ENCODE measurements at places on chromosomes 1 and 21. TPM values are rescaled to one million over a fixed set of nuclear protein-coding genes. Genes with fewer than 3 reads are reported as not detected.

The CADM3 gene
- 1.0 TPM for total RNA-seq

The PIK3CD gene
- 18.8 TPM for total RNA-seq

The MCOLN3 gene
- 3.0 TPM for total RNA-seq

The SERPINC1 gene
- total RNA-seq: not detected

The CFAP74 gene
- total RNA-seq: not detected

The GJC2 gene
- total RNA-seq: 0.63 TPM

The TIAM1 gene
- 18.1 TPM for total RNA-seq

The AMY1B gene
- total RNA-seq: not detected

The FBLIM1 gene
- total RNA-seq: 10.3 TPM

The DDR2 gene
- 55.3 TPM for total RNA-seq

The PAQR7 gene
- total RNA-seq: 8.5 TPM

The OR6K3 gene
- not detected for total RNA-seq

The GPA33 gene
- total RNA-seq: not detected

The MIER1 gene
- total RNA-seq: 34.2 TPM

The TRAF3IP3 gene
- not detected for total RNA-seq

The GJB5 gene
- not detected for total RNA-seq

The CBS gene
- 4.4 TPM for total RNA-seq

The C1orf74 gene
- total RNA-seq: 3.1 TPM

The KPNA6 gene
- total RNA-seq: 50.8 TPM

The C4BPA gene
- not detected for total RNA-seq

The CSF3R gene
- total RNA-seq: not detected

The B3GALT2 gene
- total RNA-seq: 2.5 TPM

The POGZ gene
- 16.4 TPM for total RNA-seq

The APOBEC4 gene
- total RNA-seq: not detected

The OLFML2B gene
- total RNA-seq: 83.4 TPM

The EFNA1 gene
- total RNA-seq: not detected

The TFAP2E gene
- total RNA-seq: 0.06 TPM

The NENF gene
- total RNA-seq: 63.1 TPM

The SIPA1L2 gene
- total RNA-seq: 0.90 TPM

The HNRNPU gene
- total RNA-seq: 407 TPM

The CD52 gene
- not detected for total RNA-seq

The OR6Y1 gene
- total RNA-seq: not detected

The MRPL24 gene
- 86.1 TPM for total RNA-seq

The CLCA4 gene
- total RNA-seq: not detected

The DISP1 gene
- total RNA-seq: 2.9 TPM

The MYBPH gene
- 2.8 TPM for total RNA-seq

The S100A2 gene
- total RNA-seq: 24.8 TPM

The DAB1 gene
- not detected for total RNA-seq
